ENCODE measurements at places on chromosomes 6 and 20.

DNA sequence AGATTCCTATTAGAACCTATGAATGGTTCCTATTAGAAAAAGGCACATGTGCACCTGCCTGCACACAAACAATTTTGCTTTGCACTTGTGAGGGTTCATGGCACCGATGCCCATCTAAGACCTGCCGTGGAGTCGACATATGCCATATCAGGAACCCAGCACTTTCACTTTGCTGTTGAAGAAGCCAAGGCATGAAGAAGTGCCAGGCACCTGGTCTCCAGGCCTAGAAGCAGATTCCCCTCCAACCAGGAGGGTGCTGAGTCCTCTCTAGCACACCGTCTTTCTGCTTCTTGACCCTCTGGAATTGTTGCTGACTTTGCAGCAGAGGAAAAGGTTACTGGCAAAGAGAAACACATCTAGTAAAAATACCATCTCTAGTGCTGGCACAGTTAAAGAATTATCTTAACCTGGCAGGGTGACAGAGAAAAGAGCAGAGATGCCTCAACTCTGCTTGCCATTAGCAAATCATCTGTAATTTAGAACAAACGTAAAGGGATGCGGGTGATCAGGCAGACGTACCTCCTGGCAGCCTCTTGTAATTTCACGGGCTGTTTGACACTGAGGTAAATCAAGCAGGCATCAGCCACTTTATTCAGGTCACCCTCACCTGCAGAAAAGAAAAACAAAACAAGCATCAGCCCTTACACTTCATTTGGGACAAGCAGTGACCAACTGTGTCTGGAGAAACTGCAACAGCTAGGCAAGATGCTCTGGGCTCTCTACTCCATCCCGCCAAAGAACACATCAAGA, 37.2 kb downstream of the TTI1 start:
- DNase-seq = no peak

GRCh38 chr20:12775041-12775440, 233.7 kb upstream of the SPTLC3 start:
- DNase-seq = no peak

DNA sequence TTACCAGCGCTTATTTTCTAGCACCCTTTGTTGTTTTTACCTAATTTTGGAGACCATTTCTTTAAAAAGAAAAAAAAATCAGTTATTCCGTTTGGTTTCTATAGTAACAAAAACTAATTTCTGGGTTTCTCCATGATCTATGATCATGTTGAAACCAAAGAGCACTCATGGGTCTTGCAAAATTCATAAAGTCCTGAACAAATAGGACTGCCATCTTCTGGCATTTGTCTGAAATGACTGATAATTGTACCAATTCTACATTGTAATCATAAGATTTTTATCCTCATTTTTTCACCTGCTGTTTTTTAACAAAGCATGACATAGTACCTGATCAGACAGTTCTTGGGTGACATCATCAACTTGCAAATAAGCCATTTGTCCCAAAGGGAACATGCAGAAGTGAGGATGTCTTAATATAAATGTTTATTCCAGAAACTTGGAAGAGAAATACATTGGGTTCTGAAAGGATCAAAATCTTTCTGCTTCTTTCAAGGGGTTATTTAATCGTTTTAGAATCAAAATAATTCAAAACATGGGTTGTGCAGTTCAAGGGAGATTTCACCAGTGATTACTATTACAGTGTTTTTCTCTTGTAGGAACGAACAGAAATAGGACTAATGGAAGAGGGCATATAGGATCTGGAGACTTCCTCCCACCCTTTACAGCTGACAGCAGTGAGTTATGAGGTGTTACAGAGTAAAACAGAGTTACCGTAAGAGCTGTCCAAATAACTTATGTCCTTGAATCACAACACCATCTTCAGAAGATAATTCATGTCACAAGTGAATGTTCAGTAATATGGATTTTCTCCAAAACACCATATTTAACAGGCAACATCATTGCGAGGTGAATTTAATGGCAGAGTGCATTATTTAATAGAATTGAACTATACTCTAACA, 87.1 kb upstream of the GJE1 start:
- DNase-seq = no peak

GRCh38 chr6:17580518-17581048, 19.5 kb upstream of the FAM8A1 start:
- peak; percentile 24 for DNase-seq

DNA sequence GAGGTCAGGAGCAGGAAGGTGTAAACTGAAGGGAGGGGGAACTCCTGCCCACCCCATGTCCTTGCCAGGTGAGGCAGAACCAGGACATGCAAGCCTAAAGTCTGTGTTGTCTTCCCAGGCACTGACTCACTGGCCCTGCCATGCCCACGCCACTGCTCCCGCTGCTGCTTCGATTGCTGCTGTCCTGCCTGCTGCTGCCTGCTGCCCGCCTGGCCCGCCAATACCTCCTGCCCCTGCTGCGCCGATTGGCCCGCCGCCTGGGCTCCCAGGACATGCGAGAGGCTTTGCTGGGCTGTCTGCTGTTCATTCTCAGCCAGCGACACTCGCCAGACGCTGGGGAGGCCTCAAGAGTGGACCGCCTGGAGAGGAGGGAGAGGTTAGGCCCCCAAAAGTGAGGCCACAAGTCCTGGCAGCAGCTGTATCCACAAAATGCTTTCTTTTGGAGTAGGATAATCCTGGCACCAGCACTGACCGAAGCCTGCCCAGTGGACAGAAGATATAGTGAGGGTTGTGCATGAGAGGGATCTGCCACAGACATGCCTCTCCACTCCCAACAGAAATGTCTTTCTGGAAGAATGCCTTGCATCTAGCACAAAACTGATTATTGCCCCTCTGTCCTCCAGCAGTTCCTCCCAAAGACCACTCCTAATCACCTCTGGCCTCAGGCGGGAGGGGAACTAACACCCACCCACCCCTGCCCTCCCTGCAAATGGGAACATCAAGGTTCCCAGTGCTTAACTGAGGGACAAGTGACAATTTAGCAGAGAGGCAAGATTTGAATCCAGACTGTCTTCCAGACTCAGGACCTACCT, 812 bp downstream of the MYMX start:
- DNase-seq = no peak

DNA sequence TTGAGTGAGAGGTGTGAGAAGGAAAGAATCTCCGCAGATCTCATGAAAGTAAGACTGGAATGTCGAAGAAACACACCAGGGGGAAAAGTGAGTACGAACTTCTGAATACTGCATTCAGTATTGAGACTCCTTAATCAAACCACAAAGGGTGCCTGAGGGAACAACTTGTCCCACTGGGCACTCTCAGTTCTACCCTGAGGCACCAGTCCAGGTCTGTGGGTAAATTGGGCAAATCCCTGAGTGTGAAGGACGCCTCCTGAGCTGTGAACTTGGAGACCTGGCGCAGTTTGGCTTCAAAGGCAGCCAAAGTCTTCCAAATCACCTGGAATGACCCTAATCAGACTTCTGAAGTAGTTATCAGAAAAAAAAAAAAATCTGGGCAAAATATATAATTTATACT, 329.7 kb downstream of the BTBD9 start:
- no peak for DNase-seq
